Sigmoid colon (tissue), 7 donors: ENCODE measurements at places on chromosomes 6 and 20. TPM values are rescaled to one million over a fixed set of nuclear protein-coding genes. Genes with fewer than 3 reads are reported as not detected.

DNA sequence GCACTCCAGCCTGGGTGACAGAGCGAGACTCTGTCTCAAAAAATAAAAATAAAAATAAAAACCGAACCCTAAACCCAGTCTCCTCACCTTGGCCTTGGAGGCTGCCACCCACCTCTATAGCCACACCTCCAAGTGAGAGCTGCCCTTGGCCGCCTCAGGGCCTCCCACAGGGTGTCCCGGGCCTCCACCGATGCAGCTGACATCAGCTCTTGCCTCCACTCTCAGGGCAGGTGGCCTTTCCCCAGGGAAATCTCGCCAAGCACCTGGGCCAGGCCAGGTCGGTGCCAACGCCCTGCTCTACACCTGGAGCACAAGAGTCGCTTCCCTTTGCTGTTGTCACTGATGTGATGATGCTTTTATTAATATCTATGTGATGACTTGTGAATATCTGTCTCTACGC, 8.9 kb upstream of the MYL9 start:
- H3K36me3 ChIP-seq = peaks cover 15% of the 10 kb centered on the region
- H3K4me3 ChIP-seq = no peak overlapping the region
- H3K27me3 ChIP-seq = no peaks in the 10 kb centered on the region
- peaks cover 12% of the 10 kb centered on the region for H3K4me1 ChIP-seq

DNA sequence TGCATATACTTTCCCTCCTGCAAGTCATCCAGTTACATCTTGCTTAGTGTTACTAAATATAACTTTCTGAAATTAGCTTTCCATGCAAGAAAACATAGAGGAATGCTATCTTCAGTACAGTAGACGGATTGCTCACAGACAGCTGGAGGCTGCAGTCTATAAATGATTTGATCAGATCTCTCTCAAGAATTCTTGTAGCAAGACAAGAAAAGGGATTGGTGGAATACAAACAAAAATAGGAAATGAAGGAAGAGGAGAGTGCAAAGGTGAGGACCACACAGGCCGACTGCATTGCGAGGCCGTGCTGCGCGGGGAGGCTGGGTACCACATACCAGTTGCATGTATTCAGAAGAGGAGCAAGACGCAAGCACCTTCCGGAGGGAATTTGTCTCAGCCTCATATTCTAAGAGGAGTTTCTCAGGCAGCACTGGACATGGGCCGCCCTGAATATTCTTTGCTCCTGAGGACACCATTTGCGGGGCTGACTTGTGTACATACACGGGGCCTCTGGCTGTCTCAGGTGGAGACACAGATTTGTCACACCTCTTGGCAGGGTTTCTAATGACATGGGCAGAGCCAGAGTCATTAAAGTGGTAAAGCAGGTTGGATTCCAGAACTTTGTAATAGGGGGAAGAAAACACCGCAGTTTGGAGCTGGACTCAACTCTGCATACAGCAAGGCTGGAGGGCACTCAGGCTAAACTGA, 22.7 kb upstream of the KIF25 start:
- no peak overlapping the region for H3K4me3 ChIP-seq
- no peak overlapping the region for H3K27ac ChIP-seq
- no peak for DNase-seq
- no peaks in the 10 kb centered on the region for H3K36me3 ChIP-seq
- no peaks in the 10 kb centered on the region for H3K4me1 ChIP-seq

DNA sequence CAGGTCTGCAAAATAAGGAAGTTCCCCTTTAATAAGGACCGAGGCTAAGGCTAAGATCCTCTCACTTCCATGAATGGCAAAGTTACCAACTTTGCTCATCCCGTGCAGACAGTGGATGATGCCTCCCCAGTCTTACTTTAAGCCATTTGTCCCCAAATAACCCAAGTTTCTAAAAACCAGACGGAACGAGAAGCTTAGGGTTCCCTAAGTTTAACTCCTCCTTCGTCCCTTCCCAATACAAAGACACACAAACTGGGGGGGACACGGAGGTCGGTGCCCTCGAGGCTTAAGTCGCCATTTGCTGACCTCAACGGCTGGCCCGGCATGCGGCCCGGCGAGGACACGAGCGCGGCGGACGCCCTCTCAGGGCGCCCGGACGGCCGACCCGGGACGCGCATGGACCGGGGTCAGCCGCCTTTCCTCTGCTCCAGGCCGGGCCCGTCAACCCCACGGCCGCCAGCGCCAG, 527 bp downstream of the FBXO30 start:
- peaks cover 56% of the 10 kb centered on the region for H3K4me1 ChIP-seq
- peak overlapping the region; percentile 79 for H3K4me3 ChIP-seq
- peak overlapping the region; percentile 97 for H3K27ac ChIP-seq
- no peaks in the 10 kb centered on the region for H3K36me3 ChIP-seq

- H3K27ac ChIP-seq = no peak overlapping the region
- H3K27me3 ChIP-seq = no peaks in the 10 kb centered on the region
- no peaks in the 10 kb centered on the region for H3K4me1 ChIP-seq
- no peak overlapping the region for H3K4me3 ChIP-seq
- H3K36me3 ChIP-seq = no peaks in the 10 kb centered on the region
Observed at GRCh38 chr6:120056085-120056484, 706.5 kb upstream of the MAN1A1 start.

GRCh38 chr20:5843054-5843592, 92.9 kb downstream of the SHLD1 start:
- no peaks in the 10 kb centered on the region for H3K27me3 ChIP-seq
- H3K4me1 ChIP-seq = peaks cover 9% of the 10 kb centered on the region
- no peak overlapping the region for H3K27ac ChIP-seq
- no peaks in the 10 kb centered on the region for H3K36me3 ChIP-seq

DNA sequence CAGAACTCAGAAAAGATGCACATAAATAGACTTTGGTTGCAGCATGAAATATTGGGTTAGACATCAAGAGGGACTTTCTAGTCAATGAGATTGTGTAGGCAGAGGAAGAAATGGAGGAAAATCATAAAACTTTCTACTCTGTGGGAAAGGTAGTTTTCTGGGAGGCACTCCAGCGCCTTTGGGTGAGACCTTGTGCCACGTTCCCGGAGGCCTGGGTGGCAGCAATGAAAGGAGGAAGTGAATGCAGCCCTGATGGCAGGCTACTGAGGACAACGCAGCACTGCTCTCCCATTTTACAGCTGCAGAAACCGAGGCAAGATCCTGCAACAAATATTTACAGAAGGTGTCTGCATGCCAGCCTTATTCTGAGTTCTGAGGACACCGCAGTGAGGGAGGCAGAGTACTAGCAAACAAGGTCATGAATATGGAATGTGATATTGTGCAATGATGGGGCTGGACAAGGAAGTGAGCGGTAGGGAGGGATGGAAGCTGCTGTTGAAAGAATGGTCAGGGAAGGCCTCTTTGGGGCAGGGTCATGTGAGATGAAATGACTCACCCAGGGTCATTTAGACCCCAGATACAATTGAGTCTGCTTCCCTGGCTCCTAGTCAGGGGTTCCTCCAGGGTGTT, 159.1 kb downstream of the TFAP2C start:
- DNase-seq = peak; percentile 81
- peaks cover 39% of the 10 kb centered on the region for H3K4me1 ChIP-seq
- H3K27ac ChIP-seq = peak overlapping the region; percentile 82
- H3K4me3 ChIP-seq = no peak overlapping the region

GRCh38 chr6:115976321-115976870, 84.3 kb downstream of the FRK start:
- no peak overlapping the region for H3K27ac ChIP-seq
- no peak overlapping the region for H3K4me3 ChIP-seq
- DNase-seq = no peak
- H3K36me3 ChIP-seq = no peaks in the 10 kb centered on the region
- H3K27me3 ChIP-seq = no peaks in the 10 kb centered on the region
- no peaks in the 10 kb centered on the region for H3K4me1 ChIP-seq

Gene EYS
- total RNA-seq = not detected

Gene CST2
- total RNA-seq = not detected

DNA sequence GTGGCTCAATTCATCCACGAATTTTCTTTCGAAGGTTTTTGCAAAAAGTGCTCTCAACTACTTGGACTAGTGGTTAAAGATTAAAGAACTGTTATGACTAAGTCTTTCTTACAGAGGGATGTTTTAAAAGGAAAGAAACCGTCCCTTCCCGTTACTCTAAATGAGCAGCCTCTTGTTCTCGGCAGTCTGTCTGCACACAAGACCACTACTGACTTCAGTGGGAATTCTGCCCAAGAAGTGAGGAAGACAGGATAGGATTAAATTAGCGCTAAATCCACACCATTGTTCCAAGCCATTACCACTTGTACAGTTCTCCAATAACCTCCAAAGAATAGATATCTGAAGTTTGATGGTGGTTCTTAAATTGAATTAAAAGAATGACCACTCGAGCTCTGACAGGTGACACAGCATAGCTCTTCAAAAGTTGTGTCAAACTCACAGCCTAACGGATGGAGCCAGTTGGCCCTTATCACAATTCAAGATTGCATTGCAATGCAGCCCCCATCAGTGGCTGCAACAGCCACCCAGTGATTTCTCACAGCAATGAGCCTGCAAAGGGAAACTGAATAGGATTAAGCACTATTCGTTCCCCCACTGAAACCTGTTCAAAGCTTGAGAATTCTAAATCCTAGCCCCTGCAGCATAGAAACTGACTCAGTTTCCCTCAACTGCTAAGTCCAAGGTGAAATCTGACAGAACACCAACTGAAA, 1.8 kb downstream of the EPB41L2 start:
- H3K4me1 ChIP-seq = peaks cover 11% of the 10 kb centered on the region
- peak overlapping the region; percentile 81 for H3K27ac ChIP-seq
- DNase-seq = no peak
- no peaks in the 10 kb centered on the region for H3K36me3 ChIP-seq
- H3K27me3 ChIP-seq = no peaks in the 10 kb centered on the region

GRCh38 chr20:32205843-32206759, 1.4 kb downstream of the PLAGL2 start:
- peak overlapping the region; percentile 95 for H3K4me3 ChIP-seq
- no peaks in the 10 kb centered on the region for H3K27me3 ChIP-seq
- no peaks in the 10 kb centered on the region for H3K4me1 ChIP-seq
- DNase-seq = no peak
- H3K36me3 ChIP-seq = no peaks in the 10 kb centered on the region

DNA sequence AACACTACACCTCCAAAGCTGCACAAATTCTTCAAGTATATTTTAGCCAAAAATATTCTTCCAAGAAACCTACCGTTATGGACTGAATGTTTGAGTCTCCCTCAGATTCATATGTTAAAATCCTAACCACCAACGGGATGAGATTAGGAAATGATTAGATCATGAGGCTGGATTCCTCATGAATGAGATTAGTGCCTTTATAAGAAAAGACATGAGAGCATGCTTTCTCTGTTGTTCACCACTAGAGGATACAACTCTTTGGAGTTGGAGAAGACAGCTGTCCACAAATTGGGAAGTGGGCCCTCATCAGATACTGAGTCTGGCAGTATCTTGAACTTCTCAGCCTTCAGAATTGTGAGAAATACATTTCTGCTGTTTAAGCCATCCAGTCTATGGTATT, 7.1 kb upstream of the SLC17A4 start:
- no peaks in the 10 kb centered on the region for H3K27me3 ChIP-seq
- no peaks in the 10 kb centered on the region for H3K36me3 ChIP-seq
- H3K4me3 ChIP-seq = no peak overlapping the region

- peaks cover 15% of the 10 kb centered on the region for H3K4me1 ChIP-seq
- DNase-seq = peak; percentile 35
- no peak overlapping the region for H3K4me3 ChIP-seq
- peaks cover 14% of the 10 kb centered on the region for H3K36me3 ChIP-seq
- no peak overlapping the region for H3K27ac ChIP-seq
- H3K27me3 ChIP-seq = no peaks in the 10 kb centered on the region
Observed at GRCh38 chr20:45848421-45848820, 8.8 kb downstream of the ACOT8 start.

DNA sequence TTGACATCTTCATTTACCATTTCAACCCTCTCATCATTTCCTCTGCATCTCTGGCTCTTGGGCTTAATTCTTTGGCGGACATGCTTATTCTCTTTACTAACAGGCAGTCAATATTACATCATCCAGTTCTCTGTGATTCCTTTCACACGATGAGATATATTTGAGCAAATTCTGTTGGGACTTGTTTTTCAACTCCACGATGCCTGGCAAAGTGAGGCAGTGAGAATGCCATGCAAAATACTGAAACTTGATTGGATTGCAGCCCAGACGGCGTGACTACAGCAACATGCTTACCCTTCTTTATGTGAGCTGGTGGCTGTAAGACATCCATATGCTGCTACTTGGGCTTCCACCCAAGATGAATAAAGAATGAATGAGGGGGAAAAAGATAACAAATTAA, 101.7 kb upstream of the SPACA1 start:
- no peak for DNase-seq
- no peaks in the 10 kb centered on the region for H3K27me3 ChIP-seq
- no peak overlapping the region for H3K27ac ChIP-seq
- H3K4me3 ChIP-seq = no peak overlapping the region

- no peak overlapping the region for H3K4me3 ChIP-seq
- DNase-seq = no peak
- H3K27ac ChIP-seq = no peak overlapping the region
- no peaks in the 10 kb centered on the region for H3K36me3 ChIP-seq
- H3K27me3 ChIP-seq = no peaks in the 10 kb centered on the region
Observed at GRCh38 chr6:42086046-42087035, 36.0 kb downstream of the TAF8 start.
